ENCODE measurements at places on chromosomes 5 and 9.

DNA sequence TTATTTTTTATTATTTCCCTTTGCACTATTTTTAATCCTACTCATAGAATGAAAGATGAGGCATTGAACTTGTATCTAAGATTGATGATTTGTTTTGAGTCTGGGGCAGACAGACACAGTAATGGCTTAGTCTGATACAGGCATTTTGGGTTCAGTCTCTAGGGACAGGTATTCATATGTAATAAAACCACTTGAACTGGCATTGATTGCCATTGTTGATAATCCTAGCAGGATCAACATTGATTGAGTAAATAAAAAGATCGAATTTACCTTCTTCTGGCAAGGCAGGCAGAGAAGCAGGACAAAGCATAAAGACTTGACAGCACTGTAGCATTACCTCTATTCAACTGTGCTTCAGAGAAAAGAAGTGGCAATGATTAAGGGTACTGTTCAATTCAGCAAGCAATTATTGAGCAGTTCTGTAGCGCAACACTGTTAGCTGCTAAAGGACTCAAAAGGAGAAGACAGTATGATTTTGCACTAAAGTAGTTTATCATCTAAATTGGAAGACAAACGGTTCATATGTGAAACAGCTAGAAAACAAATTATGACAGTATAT, 144.4 kb downstream of the COMMD10 start:
- no peak for DNase-seq

DNA sequence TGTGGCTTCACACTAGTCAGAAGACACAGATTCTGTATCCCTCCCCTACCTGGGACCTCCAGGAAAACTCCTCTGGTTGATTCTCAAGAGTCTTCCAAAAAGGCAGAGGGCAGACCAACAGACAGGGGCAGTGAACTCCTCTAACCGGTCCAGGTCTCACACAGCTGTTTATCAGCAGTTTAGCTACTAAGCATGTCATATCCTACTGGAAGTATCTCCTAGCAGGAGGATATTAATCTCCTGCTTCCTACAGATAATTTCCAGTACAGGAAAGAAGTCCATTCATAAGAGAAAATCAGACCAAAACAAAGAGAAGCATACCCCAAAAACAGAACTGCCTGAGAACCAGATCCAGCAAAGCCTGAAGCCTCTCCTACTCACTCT, 64.3 kb downstream of the DTWD2 start:
- no peak for DNase-seq

- DNase-seq: no peak
Observed at GRCh38 chr9:108639696-108640095, 216.1 kb downstream of the ACTL7B start.

- DNase-seq: peak; percentile 69
Observed at GRCh38 chr9:136204838-136205706, at the start of gene LHX3. Gene LHX3 (minus strand): TSS chr9:136205128. CDS start chr9:136205012, 116 bp downstream.
